ENCODE measurements at places on chromosomes 2 and 18.

GRCh38 chr2:96534141-96534540, 2.4 kb upstream of the ARID5A start:
- no peak for DNase-seq

DNA sequence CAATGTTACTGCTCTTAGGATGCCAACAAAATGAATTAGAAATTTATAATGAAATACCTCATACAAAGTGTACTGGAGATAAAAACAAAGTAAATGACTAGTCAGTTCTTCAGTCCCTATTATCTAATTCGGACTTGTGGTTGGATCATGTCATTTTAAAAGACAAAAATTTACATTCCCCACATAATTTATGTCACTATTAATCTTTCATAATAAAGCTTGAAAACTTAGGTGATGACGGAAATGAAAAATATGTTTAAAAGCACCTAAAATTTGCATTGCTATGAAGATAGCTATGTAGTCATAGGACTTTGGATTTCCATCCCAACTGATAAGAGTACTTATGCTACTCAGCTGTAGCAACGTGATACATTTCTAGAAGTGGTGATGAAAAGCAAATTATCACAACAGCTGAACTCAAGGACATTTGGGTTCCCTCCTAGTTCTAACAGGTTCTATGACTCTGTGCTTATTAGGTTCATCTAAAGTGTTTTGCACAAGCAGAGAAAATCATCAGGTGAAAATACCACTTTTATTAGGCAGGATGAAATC, 58.4 kb downstream of the LRPPRC start:
- no peak for DNase-seq

GRCh38 chr2:235011929-235012631, 60.3 kb downstream of the SH3BP4 start:
- no peak for DNase-seq

DNA sequence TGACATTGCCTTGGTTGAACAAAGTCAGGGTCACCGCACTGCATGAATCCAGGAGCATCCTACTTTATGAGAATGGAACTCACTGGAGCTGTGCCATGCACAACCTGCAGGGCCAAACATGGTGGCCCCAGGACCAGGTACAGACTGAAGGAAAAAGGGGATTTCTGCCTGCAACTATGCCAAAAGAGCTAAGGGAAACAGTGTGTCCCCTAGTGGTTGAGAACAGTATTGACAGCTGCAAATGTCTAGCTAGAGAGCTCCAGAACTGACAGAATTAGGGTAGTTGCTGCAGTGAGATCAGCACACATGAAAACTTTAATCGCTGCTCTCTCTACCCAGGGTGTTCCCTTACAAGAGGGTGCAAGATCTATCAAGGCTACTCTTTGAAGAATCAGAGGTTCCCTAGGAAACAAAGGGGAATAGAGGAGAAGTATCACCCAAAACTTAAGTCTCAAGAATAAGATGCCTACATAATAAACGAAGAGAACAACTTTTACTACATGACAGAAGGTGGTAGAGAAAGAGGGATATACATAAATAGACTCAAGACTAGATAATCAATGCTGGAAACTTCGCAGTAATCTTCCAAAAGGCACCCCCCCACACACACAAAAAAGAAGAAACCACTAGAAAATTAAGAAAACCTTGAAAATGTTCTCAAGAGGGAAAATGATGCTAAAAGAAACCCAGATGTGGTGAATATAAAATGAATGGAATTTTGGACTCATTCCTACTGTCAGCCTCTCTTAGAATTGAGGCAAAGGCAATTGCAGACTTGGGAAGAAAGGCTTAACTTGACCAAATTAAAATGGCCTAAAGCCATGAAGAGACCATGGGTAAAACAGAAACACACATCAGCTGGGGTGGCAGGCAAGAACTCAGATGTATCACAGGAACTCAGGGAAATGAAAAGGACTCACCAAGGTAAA, 43.6 kb upstream of the IHH start:
- DNase-seq: peak; percentile 66

GRCh38 chr2:110820128-110820527, 87.8 kb downstream of the ACOXL start:
- peak; percentile 39 for DNase-seq

- no peak for DNase-seq
These were observed 125.9 kb downstream of the ACOXL start for GRCh38 chr2:110858135-110858725.

- no peak for DNase-seq
These were observed 27.8 kb downstream of the GLI2 start for GRCh38 chr2:120763508-120763907.

DNA sequence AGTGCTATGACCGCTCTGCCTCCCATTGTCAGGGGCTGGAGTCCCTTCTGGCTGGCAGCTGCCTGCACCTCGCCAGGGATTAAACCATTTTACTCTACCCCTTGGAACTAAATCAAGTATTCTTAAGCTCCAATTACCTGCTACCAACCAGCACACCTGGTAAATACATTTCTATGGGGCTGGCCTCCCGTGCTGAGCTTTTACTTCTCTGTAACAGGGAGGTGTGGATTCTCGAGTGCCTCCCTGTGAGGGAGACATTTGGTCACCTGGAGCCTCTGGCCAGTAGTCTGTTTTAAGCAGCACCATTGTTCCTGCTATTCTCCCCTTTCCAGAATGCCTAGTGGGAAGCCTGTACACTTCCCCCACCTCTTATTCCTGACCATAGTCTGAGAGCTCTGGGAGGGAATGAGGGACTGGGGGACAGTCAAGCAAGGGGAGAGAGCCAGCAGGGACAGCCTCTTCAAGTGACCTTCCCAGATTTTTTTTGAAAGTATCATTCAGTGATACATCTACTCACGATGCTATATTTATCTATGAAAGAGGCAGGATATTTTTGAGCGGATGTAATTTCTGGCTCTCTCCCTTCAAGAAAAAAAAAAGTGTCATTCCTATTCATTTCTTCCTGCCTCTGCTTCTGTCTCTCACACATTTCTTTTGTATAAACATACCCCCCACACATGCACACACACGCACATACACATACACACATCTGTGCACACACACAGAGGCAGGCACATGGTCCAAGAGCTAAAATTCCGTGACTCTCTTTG, 112.8 kb downstream of the CAPN13 start:
- no peak for DNase-seq

DNA sequence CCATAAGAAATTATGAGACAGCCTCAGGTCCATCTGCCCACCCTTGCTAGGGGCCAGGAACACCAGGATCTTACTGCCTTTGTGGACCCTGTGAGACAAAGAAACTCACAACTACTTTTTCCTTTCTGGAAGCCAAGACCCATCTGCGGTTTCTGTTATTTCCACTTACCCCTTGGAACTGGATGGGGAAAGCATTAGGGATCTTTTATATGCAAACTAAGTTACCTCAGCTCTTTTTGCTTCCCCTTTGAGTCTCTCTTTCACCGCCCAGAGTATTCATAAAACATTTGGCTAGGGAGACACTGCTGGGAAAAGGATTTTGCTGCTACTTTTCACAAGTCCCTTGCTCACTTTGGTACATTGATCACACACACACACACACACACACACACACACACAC, 95.7 kb downstream of the ZNF385B start:
- DNase-seq: no peak

GRCh38 chr2:187544371-187545080, 9.7 kb downstream of the TFPI start:
- no peak for DNase-seq

DNA sequence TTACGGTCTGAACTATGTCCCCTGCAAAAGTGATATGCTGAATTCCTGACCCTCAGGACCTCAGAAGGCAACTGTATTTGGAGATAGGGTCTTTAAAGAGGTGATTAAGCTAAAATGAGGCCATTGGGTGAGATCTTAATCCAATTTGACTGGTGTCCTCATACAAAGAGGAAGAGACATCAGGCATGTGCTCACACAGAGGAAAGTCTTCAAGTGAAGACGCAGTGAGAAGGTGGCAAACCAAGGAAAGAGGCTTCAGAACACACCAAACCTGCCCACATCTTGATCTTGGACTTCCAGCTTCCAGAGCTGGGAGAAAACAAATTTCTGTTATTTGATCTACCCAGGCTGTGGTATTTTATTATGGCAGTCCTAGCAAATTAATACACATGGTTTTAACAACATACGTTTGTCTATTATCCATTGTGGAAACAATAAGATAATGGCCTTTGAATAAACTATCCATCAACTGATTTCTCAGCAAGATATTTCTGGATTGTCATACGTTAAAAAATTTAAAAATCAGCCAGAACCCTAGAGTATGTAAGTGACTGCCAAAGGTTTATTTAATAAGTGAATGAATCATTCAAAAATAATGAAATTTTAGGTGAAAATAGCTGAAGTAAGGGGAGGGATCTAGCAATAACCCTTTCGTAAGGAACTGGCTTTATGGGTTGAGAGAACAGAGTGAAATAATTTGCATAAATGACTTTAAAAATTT, 6.5 kb downstream of the WIPF1 start:
- no peak for DNase-seq

DNA sequence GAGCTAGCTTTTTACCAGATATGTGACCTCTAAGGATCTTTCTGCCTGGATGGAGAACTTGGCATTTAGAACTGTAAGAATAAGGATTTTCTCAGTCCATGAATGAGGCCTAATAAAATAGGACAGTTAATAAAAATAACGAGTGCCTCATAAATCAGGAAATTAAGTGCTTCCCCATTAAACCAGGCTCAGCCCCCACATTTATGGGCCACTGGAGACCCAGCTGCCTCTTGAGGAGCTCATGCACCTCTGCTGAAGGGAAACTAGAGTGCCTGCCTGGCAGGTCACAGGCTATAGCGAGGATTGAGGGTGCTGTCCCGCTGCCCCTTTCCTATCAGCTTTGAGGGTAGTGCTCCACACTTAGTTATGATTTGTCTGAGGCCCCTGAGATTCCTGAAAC, 158.0 kb downstream of the ALK start:
- no peak for DNase-seq

DNA sequence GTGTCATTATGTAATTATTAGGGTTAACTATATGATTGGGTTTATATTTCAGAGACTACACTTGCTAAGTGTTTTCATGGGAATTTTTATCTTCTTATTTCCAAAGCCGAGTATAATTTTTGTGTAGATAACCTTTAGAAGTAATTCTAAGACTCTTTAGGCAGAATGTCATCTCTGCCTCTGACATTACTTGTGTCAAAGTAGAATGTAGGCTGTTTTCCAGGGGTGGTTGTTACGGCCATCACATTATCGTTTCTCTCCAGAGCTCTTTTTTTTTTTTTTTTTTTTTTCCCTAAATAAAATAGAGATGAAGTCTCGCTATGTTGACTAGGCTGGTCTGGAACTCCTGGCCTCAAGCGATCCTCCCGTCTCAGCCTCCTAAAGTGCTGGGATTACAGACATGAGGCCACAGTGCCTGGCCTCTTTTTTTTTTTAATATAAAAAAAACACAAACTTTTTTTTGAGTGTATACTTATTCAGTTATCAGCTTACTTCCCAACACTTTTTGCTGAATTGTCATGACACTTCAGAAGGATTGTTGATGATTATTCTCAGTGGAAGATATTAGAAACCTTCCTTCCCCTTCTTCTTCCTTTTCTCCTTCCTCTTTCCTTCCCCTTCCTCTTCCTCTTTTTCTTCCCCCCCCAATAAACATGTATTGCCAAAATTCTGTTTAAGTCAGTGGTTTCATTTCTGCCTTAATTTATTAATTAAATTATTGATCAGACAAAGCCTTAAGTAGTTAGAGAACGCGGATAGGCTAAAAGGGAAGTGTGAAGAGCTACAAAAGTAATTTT, 2.3 kb downstream of the PIKFYVE start:
- peak; percentile 42 for DNase-seq

GRCh38 chr2:214203744-214204289, 207.0 kb upstream of the VWC2L start:
- DNase-seq: no peak

DNA sequence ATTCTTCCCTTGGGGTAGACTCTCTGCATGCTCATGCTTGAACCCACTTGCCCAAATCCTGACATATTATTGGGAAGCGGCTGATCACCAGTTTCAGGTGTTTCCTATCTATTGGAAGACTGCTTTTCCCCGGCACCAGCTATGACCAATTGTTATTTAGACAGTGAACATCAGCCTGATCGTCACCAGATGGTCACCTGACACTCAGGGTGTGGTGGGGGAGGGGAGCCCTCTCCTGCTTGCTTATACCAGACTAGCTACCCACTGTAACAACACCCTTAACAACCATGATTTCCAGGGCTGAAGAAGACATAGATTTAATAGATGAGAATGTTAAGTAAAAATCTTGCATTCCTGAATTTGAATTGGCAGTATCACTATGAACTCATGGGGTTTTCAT, 44.3 kb downstream of the RBM43 start:
- DNase-seq: no peak

- no peak for DNase-seq
These were observed 550 bp downstream of the RAB1A start for GRCh38 chr2:65129286-65129825.

GRCh38 chr2:196253116-196253480, 81.7 kb upstream of the STK17B start:
- DNase-seq: no peak

GRCh38 chr2:159089543-159089942, 121.1 kb downstream of the TANC1 start:
- no peak for DNase-seq

DNA sequence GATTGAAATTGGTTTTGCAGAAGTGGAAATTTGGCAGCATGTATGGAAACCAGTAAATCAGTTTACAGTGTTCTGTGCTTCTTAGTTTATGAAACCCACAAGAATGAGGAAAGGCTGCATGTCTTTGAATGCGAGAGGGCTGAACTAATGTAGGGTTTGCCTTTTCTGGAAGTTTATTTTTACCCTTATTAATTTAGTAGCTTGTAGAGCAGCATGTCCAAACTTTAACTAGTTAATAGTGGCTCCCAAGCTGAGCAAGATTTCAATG, 50.4 kb downstream of the LDLRAD4 start:
- no peak for DNase-seq

DNA sequence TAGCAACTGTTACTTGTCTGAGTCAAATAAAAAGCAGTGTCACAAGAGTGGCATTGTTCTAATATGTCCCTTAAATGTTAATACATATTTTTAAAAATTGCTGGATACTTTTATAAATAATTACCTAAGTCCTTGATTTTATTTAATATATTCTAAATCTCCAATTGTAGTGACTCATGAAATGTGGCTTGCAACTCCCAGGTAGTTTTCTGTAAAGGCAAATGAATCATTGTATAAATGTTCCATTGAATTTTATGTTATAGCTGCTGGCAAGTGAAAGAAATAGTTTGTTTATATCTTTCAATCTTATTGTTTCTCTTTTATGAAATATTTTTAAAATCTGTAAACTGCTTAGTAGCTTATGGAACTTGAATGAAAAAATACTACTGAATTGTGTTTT, 32.7 kb upstream of the C1GALT1C1L start:
- no peak for DNase-seq
